ENCODE measurements at places on chromosomes 11 and 22.

GRCh38 chr11:10930224-10930971, 72.5 kb upstream of the ZBED5 start:
- H3K27ac ChIP-seq: no peak overlapping the region
- peaks cover 74% of the 10 kb centered on the region for H3K27me3 ChIP-seq
- H3K4me1 ChIP-seq: peaks cover 17% of the 10 kb centered on the region
- H3K4me3 ChIP-seq: peak overlapping the region; percentile 81
- DNase-seq: peak; percentile 8

DNA sequence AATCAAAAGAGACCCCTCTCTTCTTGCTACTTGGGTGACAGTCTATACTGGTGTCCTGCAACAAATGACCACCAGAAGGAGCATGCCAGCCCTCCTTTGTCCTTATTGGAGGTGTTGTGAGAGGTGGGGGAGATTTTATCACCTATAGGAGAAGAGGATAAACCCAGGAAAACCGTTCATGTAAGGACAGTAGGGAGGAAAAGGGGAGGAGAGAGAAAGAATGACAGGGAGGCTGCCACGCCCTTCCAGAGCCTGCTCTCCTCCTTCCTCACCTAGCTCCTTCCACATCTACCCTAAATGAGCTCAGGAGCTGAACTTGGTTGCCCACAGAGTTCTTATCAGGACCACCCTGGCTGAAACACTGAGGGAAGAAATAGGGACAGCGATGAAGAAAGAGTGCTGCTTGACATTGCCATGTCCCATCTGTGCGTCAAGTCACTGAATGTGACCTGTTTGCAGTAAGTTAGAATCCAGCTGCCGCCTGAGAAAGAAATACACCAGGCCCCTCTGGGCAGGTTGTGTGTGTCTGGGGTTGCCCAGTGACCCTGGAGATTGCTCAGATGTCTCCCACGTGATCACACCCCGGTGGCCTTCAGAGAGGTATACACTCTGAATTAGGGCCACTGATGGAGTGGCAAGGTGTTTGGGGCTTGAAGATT, 40.4 kb upstream of the ETS1 start:
- peak overlapping the region; percentile 69 for H3K4me3 ChIP-seq
- H3K27me3 ChIP-seq: no peaks in the 10 kb centered on the region
- peaks cover 91% of the 10 kb centered on the region for H3K4me1 ChIP-seq
- DNase-seq: peak; percentile 28
- peaks cover 20% of the 10 kb centered on the region for H3K36me3 ChIP-seq

- DNase-seq: no peak
- H3K36me3 ChIP-seq: peaks cover 3% of the 10 kb centered on the region
- no peak overlapping the region for H3K4me3 ChIP-seq
- H3K27ac ChIP-seq: no peak overlapping the region
Observed at GRCh38 chr11:71083105-71083504, 169.3 kb downstream of the SHANK2 start.

DNA sequence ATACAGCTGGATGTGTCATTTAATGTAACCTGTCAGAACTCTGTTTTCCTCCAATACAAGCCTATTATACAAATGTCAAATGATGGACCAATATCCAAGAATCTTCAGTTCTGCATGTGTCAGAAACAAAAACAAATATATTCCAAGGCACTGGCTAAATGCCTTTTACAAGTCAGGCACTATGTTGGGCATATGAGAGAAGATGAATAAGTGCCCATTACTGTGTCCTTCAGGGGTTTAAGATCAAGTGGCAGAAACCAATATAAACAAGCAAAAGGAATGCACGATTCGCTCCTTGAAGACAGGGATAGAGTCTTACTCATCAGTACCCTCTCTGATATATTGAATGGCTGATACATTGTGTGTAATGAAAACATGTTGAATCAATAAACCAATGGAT, 254.4 kb downstream of the TTC28 start:
- no peak overlapping the region for H3K4me3 ChIP-seq
- no peak overlapping the region for H3K27ac ChIP-seq
- H3K4me1 ChIP-seq: no peaks in the 10 kb centered on the region
- H3K27me3 ChIP-seq: peaks cover 11% of the 10 kb centered on the region
- DNase-seq: no peak

GRCh38 chr11:35292279-35292678, 127.1 kb downstream of the SLC1A2 start:
- no peak for DNase-seq
- no peak overlapping the region for H3K27ac ChIP-seq
- H3K4me1 ChIP-seq: no peaks in the 10 kb centered on the region
- peaks cover 4% of the 10 kb centered on the region for H3K27me3 ChIP-seq
- H3K36me3 ChIP-seq: no peaks in the 10 kb centered on the region

- peaks cover 90% of the 10 kb centered on the region for H3K36me3 ChIP-seq
- no peak overlapping the region for H3K27ac ChIP-seq
- no peaks in the 10 kb centered on the region for H3K27me3 ChIP-seq
Observed at GRCh38 chr22:17597217-17597616, 31.3 kb downstream of the ATP6V1E1 start.

DNA sequence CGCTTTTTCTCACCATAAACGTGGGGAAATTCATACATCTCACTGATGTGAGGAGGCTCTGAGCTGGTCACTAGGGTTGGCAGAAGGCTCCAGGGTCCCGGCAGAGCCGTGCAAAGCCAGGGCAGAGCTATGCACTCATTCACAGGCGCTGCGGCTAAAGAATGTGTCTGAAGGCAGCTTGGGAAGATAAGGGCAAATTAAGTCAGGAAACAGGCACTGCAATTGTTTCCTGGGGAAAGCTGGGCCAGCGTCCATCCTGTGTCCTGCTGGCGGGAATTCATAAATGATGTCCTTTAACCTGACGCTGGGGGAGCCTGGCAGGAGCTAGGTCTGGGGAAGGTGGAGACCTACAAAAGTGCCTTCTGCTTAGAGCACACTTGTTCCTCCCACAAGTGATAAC, 27.6 kb downstream of the PKNOX2 start:
- H3K4me1 ChIP-seq: peaks cover 2% of the 10 kb centered on the region
- H3K27me3 ChIP-seq: peaks cover 94% of the 10 kb centered on the region
- H3K27ac ChIP-seq: no peak overlapping the region
- DNase-seq: no peak
- H3K36me3 ChIP-seq: no peaks in the 10 kb centered on the region
- H3K4me3 ChIP-seq: no peak overlapping the region

GRCh38 chr11:124865902-124866851, 945 bp downstream of the ROBO3 start:
- peaks cover 23% of the 10 kb centered on the region for H3K4me1 ChIP-seq
- peaks cover 3% of the 10 kb centered on the region for H3K36me3 ChIP-seq
- peaks cover 93% of the 10 kb centered on the region for H3K27me3 ChIP-seq
- peak overlapping the region; percentile 45 for H3K4me3 ChIP-seq
- peak; percentile 47 for DNase-seq

GRCh38 chr11:11215058-11215815, 137.8 kb downstream of the CSNK2A3 start:
- H3K27ac ChIP-seq: no peak overlapping the region
- peaks cover 8% of the 10 kb centered on the region for H3K27me3 ChIP-seq
- H3K4me3 ChIP-seq: no peak overlapping the region
- no peaks in the 10 kb centered on the region for H3K4me1 ChIP-seq
- DNase-seq: no peak

DNA sequence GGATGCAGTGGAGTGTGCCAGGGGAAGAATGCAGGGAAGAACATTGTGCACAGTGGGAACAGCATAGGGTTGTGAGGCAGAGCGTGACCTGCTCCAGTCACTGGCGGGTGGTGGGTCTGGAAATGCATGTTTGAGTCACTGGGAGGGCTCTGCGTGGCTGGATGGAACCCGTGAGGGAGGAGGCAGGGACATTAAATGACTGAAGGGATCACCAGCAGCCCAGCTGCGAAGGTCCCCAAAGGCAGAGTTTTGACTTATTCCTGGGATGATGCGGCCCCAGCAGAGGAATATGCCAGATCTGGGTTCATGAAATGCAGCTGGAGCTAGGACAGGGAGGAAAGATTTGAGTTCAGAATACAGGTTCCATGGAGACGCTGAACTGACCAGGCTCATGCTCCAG, 104.0 kb upstream of the FGF3 start:
- no peaks in the 10 kb centered on the region for H3K36me3 ChIP-seq
- H3K27me3 ChIP-seq: peaks cover 72% of the 10 kb centered on the region
- no peak overlapping the region for H3K4me3 ChIP-seq
- H3K27ac ChIP-seq: no peak overlapping the region
- DNase-seq: no peak

GRCh38 chr11:47498149-47498548, 49.2 kb upstream of the RAPSN start:
- no peak overlapping the region for H3K4me3 ChIP-seq
- H3K36me3 ChIP-seq: peaks cover 19% of the 10 kb centered on the region
- no peak for DNase-seq
- no peaks in the 10 kb centered on the region for H3K27me3 ChIP-seq
- peak overlapping the region; percentile 24 for H3K27ac ChIP-seq

DNA sequence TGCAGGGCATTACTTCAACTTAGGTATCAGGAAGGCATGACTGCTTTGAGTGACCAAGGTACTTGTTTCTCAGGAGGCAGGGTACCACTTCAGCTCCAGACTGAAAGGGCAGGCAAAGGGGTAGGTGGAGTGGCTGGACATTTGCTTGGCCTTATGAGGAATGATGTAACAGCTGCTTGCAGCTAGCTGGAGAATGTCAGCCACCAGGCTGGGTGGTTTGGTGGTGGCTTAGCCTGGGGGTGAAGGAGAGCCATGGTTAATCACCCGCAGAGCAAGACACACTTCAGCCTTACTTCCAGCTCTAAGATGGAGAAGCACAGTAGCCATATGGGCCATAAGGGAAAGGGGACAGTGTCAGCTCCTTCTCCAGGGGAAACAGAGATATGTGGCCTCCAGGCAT, 146.1 kb downstream of the APIP start:
- no peaks in the 10 kb centered on the region for H3K36me3 ChIP-seq
- no peak overlapping the region for H3K4me3 ChIP-seq
- peaks cover 65% of the 10 kb centered on the region for H3K27me3 ChIP-seq
- H3K4me1 ChIP-seq: no peaks in the 10 kb centered on the region

GRCh38 chr11:15742626-15743519, 613.5 kb downstream of the SOX6 start:
- H3K4me1 ChIP-seq: no peaks in the 10 kb centered on the region
- DNase-seq: no peak
- no peak overlapping the region for H3K4me3 ChIP-seq
- H3K27me3 ChIP-seq: no peaks in the 10 kb centered on the region

DNA sequence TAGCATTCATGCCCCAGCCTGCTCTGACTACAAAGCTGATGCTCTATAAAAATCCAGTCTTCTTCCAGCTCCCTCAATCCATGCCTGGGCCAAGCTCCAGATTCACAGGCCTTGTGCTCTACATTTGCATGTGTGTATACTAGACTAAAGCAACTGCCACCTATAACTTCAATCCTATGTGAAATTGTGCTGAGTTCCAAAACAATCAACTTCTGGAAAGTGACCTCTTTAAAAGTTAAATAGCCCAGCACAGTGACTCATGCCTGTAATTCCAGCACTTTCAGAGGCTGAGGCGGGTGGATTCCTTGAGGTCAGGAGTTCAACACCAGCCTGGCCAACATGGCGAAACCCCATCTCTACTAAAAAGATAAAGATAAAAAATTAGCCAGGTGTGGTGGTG, 114.3 kb upstream of the ZC3H12C start:
- H3K4me3 ChIP-seq: no peak overlapping the region
- H3K36me3 ChIP-seq: no peaks in the 10 kb centered on the region
- DNase-seq: no peak
- H3K4me1 ChIP-seq: no peaks in the 10 kb centered on the region

- no peaks in the 10 kb centered on the region for H3K36me3 ChIP-seq
- no peak for DNase-seq
- H3K27ac ChIP-seq: no peak overlapping the region
- H3K4me3 ChIP-seq: no peak overlapping the region
- peaks cover 18% of the 10 kb centered on the region for H3K27me3 ChIP-seq
Observed at GRCh38 chr11:36048496-36049247, 104.8 kb downstream of the LDLRAD3 start.
